Left hindlimb (tissue), 1 donor: ENCODE measurements at places on chromosomes 5 and 9.

DNA sequence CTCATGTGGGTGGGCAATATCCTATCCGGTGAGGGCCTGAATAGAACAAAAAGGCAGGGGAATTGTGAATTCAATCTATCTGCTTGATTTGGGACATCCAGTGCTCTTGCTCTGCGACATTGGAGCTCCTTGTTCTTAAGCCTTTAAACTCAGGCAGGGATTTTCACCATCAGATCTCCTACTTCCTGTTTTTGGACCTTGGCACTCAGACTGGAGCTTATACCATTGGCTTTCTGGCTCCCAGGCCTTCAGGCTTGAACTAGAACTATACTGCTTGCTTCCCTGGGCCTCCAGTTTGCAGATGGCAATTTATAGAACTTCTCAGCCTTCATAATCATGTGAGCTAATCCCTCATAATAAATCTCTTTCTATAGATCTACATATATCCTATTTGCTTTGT, 134.3 kb upstream of the CLINT1 start:
- DNase-seq: no peak

- DNase-seq: peak; percentile 81
These were observed 14.2 kb upstream of the CCDC180 start for GRCh38 chr9:97293207-97293721.

- DNase-seq: no peak
These were observed 484.6 kb downstream of the PRELID2 start for GRCh38 chr5:145350513-145350912.

- no peak for DNase-seq
These were observed 32.1 kb downstream of the FOXI1 start for GRCh38 chr5:170137694-170138214.

DNA sequence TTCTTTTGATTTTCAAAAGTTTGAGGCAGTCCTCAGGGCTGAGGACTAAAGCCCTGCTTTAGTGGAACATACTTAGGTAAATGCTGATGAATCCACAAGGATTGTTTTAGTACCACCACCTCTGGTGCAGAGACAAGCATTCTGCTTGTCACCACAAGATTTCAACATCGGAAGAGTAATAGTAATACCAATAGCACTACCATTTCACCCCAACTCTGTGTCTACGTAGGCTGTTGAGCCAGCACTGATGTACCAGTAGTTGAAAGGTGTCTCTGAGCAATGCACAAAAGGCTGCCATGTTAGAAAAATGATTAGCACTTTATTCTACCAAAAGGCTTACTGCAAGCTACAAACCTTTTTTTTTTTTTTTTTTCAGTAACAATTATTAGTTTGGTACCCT, 213.2 kb upstream of the SLC24A2 start:
- no peak for DNase-seq

DNA sequence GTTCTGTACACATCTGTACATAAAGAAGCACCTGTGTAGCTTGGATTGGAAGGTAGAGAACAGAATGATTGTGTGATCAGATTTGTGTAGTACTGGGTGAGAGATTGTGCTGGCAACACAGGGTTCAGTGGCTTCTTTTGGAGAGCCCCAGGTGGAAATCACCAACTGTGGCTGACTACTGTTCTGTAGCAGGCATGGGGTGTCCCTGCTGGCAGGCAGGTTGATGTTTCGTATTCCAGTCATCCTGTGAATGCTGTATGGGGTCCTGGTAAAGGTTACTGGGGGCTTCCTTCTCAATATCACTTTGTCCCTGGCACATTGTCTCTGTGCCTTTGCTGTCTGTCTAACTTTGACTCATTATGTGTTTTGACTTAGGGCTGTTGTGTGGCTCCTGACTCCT, 5.3 kb downstream of the ASPN start:
- DNase-seq: no peak

- DNase-seq: no peak
These were observed 1414.3 kb upstream of the CDH6 start for GRCh38 chr5:29779141-29779540.

- DNase-seq: no peak
These were observed 246.8 kb upstream of the HAPLN1 start for GRCh38 chr5:83967417-83967816.

- no peak for DNase-seq
These were observed 218.4 kb downstream of the CDK5RAP2 start for GRCh38 chr9:120361551-120361950.

- peak; percentile 54 for DNase-seq
These were observed 29.3 kb upstream of the ANKH start for GRCh38 chr5:14900693-14901461.

- DNase-seq: no peak
These were observed 38.7 kb downstream of the APC start for GRCh38 chr5:112776301-112776856.
